HCT116 (cell line): ENCODE measurements at places on chromosomes 2 and 18. TPM values are rescaled to one million over a fixed set of nuclear protein-coding genes. Genes with fewer than 3 reads are reported as not detected.

GRCh38 chr2:123953846-123954245 lies 71.2 kb upstream of the CNTNAP5 start:
- H3K27ac ChIP-seq, result no peak overlapping the region
- no peak overlapping the region for H3K4me3 ChIP-seq
- H3K36me3 ChIP-seq, result no peaks in the 10 kb centered on the region
- H3K4me1 ChIP-seq, result no peaks in the 10 kb centered on the region
- no peak for DNase-seq

DNA sequence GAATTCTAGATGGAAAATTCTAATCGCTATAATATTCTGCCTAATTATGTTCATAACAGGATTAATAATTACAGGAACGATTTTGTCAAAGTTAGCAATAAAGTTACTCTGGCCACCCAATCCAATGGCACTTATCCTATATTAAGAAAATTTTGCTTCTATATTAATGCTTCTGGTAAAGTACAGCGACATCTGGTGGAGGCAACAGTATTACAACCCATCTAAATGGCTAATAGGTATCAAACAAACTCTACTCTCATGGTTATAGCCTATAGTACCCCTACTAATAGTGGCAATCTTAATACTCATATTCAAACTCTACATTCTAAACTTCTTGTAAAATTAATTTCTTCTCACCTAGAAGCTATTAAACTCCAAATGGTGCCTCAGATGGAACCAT lies 1084.7 kb upstream of the LRRTM1 start:
- H3K27ac ChIP-seq, result no peak overlapping the region
- no peaks in the 10 kb centered on the region for H3K4me1 ChIP-seq
- H3K4me3 ChIP-seq, result no peak overlapping the region
- no peaks in the 10 kb centered on the region for H3K36me3 ChIP-seq

GRCh38 chr18:32156855-32157254 lies 33.0 kb upstream of the MEP1B start:
- no peak overlapping the region for H3K4me3 ChIP-seq
- no peak for DNase-seq
- no peaks in the 10 kb centered on the region for H3K36me3 ChIP-seq
- no peaks in the 10 kb centered on the region for H3K27me3 ChIP-seq
- H3K4me1 ChIP-seq, result peaks cover 4% of the 10 kb centered on the region; the same call in 1 of the 2 replicates

Gene MEIS1
- total RNA-seq, result 0.32 TPM

DNA sequence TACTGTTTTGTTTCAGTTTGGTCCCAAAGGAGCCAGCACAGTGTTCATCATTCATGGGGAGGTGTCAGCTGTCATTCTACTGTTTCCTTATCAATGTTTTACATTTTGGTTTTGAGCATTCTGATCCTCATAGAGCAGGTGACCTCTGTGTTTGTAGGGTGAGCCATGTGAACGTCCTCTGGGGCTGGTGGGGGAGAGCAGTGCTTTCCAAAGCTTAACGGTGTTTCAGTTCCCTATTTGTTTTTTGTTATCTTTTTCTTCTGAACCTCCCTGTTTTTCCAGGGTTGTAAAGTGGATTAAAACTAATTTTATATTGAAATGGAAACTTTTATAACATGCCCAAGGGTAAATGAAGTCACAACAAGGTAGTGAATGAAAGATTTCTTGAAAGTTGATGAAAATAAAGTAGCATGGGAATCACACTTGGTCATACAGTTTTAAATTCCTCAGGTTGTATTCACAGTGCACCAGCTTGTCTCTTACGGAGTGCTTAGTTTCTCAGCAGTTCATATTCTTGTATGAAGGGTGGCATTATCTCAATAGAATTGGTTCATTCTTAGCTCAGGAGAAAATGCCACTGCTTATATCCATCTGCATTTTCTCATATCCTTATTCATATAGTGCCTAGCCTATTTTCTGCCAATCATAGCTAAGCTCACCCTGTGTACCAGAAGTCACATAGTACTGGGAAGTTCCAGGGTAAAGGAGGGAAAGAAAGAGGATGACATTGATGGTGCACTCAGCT lies 54.5 kb downstream of the MAP4K4 start:
- no peak overlapping the region for H3K4me3 ChIP-seq
- no peaks in the 10 kb centered on the region for H3K36me3 ChIP-seq

Gene ANKRD62
- 0.34 TPM for total RNA-seq
